ENCODE measurements at places on chromosomes 3 and 15.

GRCh38 chr3:133874344-133874743 lies 21.3 kb downstream of the RAB6B start:
- DNase-seq: no peak

DNA sequence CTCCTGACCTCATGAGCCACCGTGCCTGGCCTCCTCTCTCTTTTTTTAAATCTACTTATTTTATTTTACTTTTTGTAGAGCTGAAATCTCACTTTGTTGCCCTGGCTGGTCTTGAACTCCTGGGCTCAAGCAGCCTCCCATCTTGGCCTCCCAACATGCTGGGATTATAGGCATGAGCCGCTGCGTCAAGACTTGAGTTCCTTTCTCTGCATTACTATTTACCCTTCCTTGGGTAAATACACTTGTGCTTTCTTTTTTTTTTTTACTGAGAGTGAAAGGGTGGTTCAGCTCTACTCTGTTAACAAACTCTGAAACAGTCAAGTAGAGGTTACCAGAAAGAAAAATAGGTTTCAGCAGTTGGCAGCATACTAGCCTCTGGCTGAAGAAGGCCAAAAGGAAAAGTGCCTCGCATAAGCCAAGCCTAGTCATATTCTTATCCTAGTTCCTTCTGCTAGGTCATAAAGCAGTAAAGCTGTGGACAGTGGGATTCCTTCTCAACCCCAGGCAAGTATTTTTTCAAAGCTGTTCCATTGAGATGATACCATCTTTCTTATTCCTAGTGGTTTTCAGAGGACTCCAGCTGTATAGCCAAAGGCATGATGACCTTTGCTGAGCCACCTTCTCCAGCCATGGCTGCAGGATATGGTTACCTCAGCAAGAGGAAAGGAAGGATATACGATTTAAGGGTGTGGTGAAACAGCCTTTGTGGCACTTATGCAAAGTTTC lies 135.1 kb downstream of the RBPMS2 start:
- no peak for DNase-seq

GRCh38 chr15:74403991-74404563 lies 29.7 kb downstream of the SEMA7A start:
- DNase-seq: no peak

GRCh38 chr15:62969442-62970089 lies 73.0 kb upstream of the TPM1 start:
- no peak for DNase-seq

GRCh38 chr15:87689716-87690115 lies 566.8 kb downstream of the NTRK3 start:
- DNase-seq: no peak

DNA sequence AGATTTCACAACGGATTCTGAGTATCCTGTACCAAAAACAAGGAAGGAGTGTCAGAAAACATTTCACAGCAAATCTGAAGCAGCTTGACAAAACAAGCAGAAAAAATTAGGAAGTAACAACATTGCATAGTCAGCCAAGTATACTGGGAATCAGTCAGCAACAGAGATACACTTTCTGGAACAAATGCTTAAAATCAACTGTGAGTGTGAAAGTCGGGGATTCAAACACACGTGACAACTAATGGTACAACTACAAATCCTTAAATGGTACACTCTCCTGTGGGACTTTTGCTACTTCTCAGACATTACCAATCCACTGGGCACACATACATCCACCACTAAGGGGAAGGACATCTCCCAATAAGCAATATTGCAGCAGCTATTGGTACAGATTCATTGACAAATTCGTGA lies 296.6 kb upstream of the MME start:
- no peak for DNase-seq

DNA sequence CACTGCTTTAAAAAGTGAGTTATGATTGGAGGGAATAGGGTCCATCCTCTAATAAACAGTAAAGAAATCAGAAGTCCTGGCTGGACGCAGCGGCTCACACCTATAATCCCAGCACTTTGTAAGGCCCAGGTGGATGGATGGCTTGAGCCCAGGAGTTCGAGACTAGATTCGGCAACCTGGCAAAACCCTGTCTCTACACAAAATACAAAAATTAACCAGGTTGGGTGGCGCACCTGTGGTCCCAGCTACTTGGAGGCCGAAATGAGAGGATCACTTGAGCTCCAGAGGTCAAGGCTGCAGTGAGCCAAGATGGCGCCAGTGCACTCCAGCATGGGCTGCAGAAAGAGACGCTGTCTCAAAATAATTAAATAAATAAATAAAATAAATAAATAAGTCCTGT lies 171.2 kb downstream of the POTEB3 start:
- no peak for DNase-seq
